ENCODE measurements at places on chromosomes 3 and 15.

DNA sequence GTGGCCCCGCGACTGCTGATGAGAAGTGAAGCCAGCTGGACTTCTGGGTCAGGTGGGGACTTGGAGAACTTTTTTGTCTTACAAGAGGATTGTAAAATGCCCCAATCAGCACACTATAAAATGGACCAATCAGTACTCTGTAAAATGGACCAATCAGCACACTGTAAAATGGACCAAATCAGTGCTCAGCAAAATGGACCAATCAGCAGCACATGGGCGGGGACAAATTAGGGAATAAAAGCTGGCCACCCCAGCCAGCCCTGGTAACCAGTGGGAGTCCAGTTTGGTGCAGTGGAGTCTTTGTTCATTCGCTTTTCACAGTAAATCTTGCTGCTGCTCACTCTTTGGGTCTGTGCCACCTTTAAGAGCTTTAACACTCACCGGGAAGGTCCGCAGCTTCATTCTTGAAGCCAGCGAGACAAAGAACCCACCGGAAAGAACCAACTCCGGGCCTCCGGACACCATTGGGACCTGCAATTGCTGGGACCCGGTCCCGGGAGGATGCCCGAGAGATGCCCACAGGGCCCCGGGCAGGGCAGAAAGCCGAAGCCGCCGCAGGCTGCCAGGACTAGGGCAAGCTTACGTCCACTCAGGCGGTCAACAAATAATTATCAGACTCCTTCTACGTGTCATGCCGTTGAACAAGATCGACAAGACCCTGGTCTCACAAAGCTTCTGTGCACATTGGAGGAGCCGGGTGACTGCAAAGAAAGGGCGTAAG is 8.3 kb upstream of the NR2E3 start:
- no peak for DNase-seq

GRCh38 chr3:167709690-167710089 is 25.0 kb downstream of the PDCD10 start:
- no peak for DNase-seq

- DNase-seq: no peak
Observed at GRCh38 chr3:36761779-36762178, 2.6 kb downstream of the DCLK3 start.

GRCh38 chr15:51252671-51253070 is 85.7 kb downstream of the CYP19A1 start:
- no peak for DNase-seq

GRCh38 chr3:9955067-9955502 is 2.9 kb upstream of the PRRT3 start:
- no peak for DNase-seq

GRCh38 chr3:99699841-99700240 is 61.4 kb downstream of the COL8A1 start:
- no peak for DNase-seq

DNA sequence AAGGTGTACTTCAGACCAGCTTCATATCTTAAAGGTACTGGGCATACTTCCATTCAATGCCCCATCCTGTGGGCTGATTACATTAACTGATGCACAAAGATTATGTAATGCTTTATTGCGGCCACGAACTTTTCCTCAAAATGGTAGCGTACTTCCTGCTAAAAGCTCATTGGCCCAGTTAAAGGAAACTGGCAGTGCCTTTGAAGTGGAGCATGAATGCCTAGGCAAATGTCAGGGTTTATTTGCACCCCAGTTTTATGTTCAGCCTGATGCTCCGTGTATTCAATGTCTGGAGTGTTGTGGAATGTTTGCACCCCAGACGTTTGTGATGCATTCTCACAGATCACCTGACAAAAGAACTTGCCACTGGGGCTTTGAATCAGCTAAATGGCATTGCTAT is 3.4 kb downstream of the SKIL start:
- no peak for DNase-seq

- DNase-seq: no peak
Observed at GRCh38 chr3:38121832-38122461, 15.0 kb downstream of the ACAA1 start.

DNA sequence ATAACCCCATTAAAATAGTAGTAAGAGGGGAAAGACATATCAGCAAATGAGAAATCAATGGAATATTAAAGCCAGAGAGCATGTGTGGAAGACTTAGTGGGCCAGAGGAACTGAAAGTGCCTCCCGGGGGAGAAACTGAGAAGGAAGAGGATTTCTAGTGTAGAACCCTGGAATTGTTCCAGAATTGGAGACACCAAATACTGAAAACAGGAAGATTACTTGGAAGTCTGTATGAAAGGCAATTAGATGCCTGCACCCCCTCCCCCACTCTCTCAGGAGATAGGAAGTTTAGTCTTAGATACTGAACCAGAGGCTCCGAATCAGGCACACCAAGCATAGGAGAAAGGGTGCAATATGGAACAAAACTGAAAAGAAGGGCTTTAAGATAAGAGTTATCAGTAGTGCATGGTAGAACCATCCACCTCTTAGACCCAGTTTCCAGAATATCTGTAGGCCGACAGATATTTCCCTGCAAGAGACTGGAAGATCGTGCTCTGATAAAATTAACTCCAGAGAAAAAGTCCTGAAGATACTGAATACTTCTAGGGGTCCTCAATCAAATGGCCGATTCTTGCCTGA is 32.4 kb downstream of the KLHL18 start:
- DNase-seq: no peak

GRCh38 chr3:57864853-57865252 is 108.7 kb downstream of the SLMAP start:
- DNase-seq: no peak

DNA sequence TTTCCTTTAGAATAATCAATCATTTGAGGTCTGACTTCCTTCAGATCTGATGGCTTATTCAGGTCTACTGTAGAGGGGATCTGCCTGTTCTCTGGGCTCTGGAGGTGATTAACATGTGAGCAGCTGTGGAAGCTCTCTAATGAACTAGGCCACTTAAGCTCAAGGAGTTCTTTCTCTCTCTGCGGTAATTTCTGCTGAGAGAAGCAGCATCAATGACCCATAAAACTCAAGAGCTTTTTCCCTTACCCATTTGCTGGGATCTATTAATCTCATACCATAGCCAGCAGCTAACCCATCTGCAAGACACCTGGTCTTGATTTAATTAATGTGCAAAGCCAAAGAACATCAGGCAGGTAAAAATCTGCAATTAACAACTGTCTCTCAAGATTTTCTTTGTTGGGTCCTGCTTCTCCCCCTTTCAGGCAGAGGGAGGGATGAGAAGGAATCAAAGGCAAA is 73.2 kb upstream of the DLG1 start:
- no peak for DNase-seq

- no peak for DNase-seq
Observed at GRCh38 chr15:100853676-100854440, 25.8 kb upstream of the ALDH1A3 start.

- no peak for DNase-seq
Observed at GRCh38 chr3:190281308-190282051, 40.8 kb downstream of the CLDN1 start.

DNA sequence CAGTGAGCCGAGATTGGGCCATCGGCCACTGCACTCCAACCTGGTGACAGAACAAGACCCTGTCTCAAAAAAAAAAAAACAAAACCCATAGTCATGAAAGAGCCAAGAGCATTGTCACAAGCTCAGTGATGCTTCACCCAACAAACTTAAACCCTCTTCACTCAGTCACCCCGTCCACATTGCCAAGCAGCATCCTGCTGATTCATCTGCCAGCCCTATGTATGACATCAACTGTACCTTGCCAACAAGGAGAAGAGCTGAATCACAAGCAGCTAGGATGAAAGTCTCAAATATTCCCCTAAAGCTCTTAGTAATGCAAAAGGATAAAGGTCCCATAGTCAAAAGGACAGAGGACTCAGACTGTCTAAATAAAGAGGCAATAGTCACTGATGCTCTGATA is 90.0 kb downstream of the ANO10 start:
- DNase-seq: no peak

- DNase-seq: no peak
Observed at GRCh38 chr3:24389108-24390090, 105.3 kb downstream of the THRB start.

DNA sequence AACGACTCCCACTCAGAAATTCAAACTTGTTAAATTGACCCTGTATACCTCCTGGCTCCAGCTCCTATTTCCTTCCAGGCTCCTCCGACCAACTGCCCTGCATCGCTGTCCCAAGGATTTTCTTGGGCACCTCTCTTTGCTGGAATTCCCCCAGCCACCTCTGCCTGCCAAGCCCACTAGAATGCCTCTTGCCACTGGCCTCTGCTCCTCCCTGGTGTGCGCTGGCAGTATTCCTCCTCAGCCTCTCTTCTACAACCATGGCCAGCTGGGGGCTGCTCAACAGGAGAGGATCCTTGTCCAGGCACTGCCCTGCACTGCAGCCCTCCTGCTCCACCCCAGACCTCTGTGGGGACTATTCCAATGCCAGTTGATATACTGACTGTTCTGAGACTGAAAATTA is 7.4 kb downstream of the WNT7A start:
- no peak for DNase-seq

DNA sequence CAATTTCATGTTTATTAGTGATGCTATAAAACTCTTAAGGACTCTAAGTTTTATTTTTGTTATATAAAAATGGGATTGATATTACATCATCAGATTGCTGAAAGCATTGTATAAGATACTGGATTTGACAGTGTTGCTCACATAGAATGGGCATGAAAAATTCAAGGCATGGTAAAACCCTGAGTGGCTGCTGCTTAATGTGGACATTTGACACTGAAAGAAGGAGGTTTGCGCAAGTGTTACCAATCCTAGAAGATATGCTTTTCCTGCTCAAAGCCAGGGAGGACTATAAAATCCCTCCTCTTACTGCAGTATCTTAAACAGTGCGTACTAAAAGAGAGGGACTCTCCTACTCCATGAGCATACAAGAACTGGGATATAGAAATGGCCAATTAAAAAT is 65.8 kb upstream of the PTX3 start:
- no peak for DNase-seq

DNA sequence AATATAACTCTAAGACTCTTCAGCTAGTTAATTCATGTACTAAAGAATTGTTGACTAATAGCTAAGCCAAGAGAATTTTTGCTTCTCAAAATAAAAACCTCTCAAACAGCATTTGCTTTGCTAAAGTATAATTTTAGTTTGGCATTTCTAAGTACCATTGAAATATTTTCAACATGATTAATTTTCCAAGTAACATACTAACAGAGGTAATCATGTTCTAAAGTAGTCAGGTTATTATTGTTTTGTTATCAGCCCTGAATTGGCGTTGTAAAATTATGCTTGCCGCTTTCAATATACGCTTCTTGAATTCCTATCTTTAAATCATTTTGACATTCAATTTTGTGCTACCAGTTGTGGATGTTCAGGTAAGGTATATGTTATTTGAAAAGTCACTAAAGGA is 134.3 kb downstream of the CNTN6 start:
- DNase-seq: no peak

GRCh38 chr3:52495777-52496602 is 852 bp downstream of the STAB1 start:
- no peak for DNase-seq

DNA sequence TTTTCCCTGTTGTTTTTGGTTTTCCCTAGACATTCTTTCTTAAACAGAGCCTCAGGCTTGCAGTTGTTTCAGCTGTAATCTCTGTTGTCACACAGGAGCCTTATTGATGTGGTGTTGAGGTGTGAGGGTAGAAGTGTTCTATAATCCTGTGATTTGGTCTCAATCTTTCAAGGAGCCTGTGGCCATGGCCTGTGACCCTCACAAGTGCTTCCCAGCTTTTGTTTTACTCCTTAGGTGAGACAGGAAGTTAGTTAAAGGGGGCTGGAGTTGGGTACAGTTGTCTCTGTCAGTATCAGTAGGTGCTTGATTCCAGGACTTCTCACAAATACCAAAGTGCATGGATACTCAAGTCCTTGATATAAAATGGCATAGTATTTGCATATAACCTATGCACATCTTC is 77.2 kb downstream of the PDCD6IP start:
- DNase-seq: no peak

DNA sequence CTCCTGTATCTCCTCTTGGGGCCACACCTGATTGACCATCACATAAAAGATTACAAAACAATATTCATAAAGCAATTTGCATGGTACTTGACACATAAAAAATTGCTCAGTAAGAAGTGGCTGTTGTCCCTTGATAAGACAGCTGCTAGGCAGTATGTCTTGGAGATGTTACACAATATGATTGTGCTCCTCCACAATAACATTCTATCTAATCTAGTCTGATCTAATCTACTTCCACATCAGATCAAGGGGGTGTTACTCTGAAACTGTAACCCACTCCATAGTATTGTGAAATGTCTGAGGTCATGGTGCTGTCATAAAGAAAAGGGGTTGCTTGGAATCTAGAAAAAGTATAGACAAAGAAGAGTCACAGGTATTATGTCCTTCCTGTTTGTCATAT is 23.4 kb upstream of the AQP9 start:
- no peak for DNase-seq

DNA sequence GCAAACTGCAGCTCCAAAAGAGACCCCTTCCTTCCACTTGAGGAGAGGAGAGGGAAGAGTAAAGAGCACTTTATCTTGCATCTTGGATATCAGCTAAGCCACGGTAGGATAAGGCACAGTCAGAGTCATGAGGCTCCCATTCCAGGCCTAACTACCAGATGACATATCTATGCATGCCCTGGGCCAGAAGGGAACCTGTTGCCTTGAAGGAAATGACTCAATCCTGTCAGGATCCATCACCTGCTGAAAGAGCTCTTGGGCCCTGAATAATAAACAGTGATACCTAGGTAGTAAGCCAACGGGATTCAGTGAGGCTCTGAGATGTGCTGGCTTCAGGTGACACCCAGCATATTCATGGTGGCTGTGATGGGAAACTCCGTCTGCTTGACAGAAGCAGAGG is 118.5 kb upstream of the EPHA3 start:
- DNase-seq: no peak

Measured in stimulated activated CD4-positive, alpha-beta T cell treated with anti-CD3 and anti-CD28 coated beads, Interleukin-4, amount 100 ng/mL, for 1 hour (primary cell).